ENCODE measurements at places on chromosomes 2 and 18.

- no peak for DNase-seq
Observed at GRCh38 chr18:8721094-8721669, 15.8 kb downstream of the MTCL1 start.

DNA sequence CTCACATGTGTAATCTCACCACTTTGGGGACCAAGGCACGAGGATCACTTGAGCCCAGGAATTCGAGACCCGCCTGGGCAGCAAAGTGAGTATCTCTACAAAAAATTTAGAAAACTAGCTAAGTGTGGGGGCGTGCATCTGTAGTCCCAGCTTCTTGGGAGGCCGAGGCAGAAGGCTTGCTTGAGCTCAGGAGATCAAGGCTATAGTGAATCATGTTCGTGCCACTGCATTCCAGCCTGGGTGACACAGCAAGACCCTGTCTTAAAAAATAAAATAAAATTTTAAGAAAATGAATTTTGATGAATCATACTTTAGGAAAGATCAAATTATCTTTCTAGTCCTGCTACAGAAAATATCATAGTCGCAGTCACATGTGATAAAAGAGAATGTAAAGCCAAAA, 46.9 kb downstream of the CABYR start:
- no peak for DNase-seq

DNA sequence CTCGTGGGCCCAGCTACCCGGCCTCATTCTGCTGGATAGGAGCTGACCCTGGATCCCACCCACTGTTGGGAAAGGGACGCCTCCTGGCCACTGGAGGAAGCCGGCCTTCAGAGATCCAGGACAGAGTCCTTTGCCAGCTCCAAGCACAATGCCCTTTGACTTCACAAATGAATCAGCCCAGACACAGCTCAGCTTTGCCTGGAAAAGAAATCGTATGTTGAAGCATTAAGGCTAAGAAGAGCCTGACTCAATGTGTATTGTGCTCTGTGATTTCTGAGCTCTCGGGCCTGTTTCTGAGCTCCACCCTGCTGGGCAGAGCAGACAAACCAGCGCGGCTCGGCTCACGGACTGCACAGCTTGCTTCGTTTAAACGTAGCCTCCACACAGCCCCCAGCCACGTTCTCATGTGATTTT, 162.9 kb upstream of the APCDD1 start:
- DNase-seq: no peak

GRCh38 chr2:165328272-165328671, 89.1 kb downstream of the SCN2A start:
- DNase-seq: no peak

- no peak for DNase-seq
Observed at GRCh38 chr18:68402784-68403183, 312.1 kb downstream of the TMX3 start.

DNA sequence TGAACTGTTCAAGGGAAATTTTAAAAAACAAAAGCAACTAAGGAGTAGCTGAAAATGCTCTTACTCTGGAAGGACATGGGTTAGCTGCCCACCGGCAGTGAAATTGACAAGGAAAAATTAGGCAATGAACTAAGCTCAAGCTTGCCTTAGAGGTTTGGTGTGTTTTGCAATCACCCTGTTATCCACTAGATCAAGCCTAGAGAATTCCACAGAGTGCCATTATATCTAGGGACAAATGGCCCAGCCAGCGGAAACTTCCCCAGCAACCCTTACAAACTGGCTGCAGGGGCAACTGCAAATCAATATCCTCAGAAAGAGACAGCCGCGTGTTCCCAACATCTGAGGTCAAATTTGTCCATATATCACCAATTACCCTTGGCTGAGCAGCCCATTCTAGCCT, 258.2 kb downstream of the SP3 start:
- DNase-seq: no peak

DNA sequence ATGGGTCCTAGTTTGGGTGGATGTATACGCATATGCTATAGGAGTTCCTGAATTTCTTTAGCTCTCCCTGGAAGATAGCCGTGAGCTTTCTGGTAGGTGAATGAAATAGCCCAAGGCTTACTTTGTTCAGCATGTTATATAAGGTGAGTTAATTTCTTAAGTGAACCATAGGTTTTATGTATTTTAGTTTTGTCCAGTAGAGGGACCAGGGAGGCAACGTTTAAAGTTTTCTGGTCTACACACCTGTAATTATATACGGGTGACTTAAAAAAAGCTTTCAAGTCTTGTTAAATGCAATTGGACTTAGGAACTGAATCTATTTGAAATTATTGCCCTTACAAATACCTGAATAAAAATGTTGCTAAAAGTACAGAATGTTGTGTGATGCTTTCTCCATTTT, 402.5 kb upstream of the DDX18 start:
- DNase-seq: peak; percentile 6

DNA sequence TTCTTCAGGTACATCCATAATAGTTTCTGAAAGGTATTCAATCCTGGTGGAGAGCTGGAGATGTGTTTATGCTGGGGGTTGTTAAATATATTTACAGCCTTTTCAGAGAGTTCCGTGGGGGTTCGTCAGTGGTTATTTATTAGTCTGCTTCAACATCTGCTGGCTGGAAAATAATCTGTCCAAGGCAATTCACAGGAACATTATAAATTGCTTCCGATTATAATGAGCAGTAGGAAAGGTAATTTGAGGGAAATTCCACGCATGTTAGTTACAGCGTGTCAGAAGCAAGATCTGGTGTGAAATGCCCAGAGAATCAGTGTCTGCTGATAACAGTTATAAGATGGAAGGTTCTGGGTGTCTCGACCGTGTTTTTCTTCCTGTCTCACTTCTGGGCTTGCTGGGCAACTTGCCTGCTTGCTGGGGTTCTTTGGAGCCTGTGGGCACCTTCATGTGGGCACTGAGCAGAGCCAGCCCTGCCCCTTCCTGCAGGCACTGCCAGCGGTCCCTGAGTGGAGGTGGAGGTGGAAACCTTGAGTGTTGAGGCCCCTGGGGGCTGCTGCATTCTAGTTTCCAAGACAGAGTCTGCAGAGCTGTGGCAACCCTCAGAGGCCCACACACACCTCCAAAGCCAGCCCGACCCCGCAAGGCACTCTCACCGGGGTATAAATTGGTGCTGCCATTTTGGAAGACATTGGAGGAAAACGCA, 185.7 kb downstream of the FAM210A start:
- DNase-seq: no peak

DNA sequence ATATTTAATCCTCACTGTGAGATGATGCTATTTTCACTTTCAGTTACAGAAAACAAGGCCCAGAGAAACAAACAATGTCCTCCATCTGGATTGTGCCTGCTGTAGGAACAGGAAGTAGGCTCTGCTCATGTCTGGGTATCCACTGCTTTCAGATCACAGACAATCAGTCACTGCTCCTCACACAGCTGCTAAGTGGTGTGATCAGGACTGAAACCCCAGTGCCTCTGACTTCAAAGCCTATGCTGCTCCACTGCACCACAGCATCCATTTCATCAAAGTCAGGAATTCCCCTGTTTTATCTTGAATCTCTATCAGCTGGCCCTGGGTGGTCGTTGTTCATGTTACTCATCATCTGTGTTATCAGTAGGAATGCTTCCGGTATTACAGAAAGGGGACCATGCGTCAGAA, 303.8 kb upstream of the TRIB2 start:
- DNase-seq: peak; percentile 16

GRCh38 chr2:218036371-218036770, 32.7 kb upstream of the RUFY4 start:
- DNase-seq: no peak

GRCh38 chr2:2101924-2102323, 229.2 kb downstream of the MYT1L start:
- peak; percentile 4 for DNase-seq

DNA sequence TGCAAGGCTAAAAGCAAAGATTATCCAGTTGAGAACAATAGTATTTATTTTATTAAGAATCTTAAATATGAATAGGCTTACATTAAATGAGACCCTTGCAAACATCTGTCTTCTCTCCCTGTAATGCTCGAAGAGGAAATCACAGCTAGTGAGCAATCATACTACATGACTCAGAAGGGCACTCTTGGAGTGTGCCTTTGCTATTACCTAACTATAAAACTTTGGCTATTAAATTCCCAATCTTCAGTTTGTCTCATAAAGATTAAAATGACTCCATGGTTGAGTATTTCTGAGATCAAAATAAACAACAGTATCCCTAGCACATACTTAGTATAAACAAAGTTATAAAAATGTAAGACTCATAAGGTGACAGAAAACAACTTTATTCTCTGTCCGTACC, 296.9 kb downstream of the KCNJ3 start:
- DNase-seq: no peak

GRCh38 chr2:74076074-74076470, 71.6 kb downstream of the BOLA3 start:
- no peak for DNase-seq

- DNase-seq: no peak
Observed at GRCh38 chr2:237509151-237509550, 22.1 kb downstream of the MLPH start.

DNA sequence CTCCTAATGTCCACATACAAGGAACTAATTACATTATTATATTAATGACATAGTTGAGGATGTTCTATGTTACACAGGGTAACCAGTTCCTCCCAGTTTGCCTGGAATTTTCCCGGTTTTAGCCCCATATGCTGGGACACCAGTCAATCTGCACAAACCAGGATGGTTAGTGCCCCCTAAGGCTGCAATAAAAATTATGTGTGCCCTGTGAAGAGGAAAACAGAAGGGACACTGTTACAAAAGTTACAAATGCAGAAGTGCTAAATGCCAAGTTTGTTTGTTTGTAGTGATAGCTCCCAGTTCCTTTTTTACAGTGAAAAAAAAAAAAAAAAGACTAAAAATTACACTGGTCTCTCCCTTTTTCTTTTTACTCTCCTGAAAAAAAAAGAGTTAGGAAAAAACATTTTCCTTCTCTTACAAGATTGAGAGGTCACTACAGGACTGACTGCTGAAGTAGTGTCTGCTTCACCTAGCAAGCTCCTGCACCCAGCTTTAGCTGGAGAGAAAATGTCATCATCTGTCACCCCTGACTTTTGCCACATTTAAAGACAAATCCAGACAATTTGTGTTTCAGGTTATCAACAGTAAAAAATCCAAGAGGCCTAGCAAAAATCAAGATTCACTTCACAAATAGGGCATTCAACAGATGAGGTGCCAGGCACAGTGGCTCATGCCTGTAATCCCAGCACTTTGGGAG, 3.2 kb downstream of the ANKRD44 start:
- DNase-seq: no peak

- no peak for DNase-seq
Observed at GRCh38 chr18:5439986-5440696, 103.7 kb downstream of the EPB41L3 start.

- DNase-seq: no peak
Observed at GRCh38 chr2:13818002-13818401, 814.5 kb upstream of the LRATD1 start.

GRCh38 chr18:5238371-5238976, 41.4 kb upstream of the AKAIN1 start:
- DNase-seq: peak; percentile 87

GRCh38 chr2:108220191-108220590, 19.6 kb upstream of the SULT1C3 start:
- no peak for DNase-seq

DNA sequence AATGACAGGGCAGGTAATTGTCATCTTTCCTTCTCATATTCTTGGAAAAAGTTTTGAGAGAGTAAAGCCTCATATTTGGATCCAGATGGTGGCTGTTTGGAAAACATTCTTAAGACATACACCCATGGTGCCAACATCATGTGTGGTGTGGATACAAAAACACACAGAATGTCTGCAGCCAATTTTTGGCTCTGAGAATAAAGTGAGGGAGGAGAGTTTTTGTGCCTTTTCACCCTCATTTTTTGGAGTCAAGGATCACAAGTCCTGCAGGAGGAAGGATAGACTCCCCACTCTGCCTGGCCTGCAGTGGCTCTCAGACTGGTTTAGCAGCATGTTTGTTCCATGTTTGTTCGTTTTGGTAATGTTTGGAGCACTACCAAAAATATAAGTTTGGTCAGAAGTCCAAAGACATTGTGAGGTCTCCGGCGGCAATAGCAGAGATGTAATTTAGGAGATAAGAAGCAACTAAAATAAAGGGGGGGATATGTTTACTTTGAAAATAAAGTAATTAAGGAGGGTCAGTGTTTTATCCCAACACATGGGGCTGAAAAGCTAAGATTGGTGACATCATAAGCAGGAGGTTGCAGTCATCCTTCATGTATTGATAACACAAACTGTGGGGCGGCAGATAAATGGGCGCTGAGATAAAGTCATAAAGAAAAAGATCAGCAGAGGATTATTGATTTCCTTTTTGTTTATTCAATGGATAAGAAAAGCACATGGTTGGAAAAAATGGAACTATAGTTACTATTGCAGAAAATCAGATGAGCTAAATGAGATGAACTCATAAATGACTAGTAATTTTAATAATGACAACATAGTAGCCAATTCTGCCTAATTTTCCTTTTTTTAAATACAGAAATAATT, 655 bp downstream of the NOSTRIN start:
- no peak for DNase-seq

GRCh38 chr2:59713577-59713976, 839.9 kb downstream of the BCL11A start:
- no peak for DNase-seq

GRCh38 chr18:39872651-39873050, 2082.4 kb upstream of the PIK3C3 start:
- DNase-seq: no peak

- no peak for DNase-seq
Observed at GRCh38 chr2:6370753-6371551, 494.8 kb downstream of the CMPK2 start.

DNA sequence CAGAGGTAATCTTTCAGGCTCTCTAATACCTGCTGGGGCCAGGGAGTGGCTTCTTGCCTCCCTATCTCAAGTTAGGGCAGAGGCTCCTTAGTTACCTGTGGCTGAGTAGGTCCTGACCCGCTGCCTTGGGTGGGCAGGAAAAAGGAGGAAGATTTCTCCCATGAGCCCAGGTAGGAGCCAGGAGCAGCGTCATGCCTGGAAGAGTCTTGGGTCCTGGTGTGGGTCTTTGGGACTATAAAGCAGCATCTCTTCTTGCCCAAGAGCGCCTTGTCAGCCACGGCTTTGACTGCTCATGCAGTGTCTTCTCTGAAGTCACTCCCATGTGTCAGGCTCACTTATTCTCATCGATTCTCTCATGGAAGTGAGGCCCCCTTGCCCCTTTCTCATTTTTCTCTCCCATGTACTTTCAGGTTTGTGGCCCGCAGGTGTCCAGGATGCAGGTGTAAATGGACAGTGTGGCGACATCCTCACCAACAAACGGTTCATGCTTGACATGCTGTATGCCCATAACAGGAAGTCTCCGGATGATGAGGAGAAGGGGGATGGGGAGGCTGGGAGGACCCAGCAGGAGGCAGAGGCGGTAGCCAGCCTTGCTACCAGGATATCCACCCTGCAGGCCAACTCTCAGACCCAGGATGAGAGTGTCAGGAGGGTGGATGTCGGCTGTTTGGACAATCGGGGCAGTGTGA, 111.2 kb downstream of the TPGS2 start:
- no peak for DNase-seq

GRCh38 chr18:47036298-47036874, 965 bp upstream of the ELOA2 start:
- peak; percentile 74 for DNase-seq

- no peak for DNase-seq
Observed at GRCh38 chr2:210302326-210302725, 12.6 kb downstream of the MYL1 start.

- peak; percentile 60 for DNase-seq
Observed at GRCh38 chr2:199757233-199757870, 93.6 kb downstream of the FTCDNL1 start.

Data from DMS53 (cell line).